Stimulated activated CD4-positive, alpha-beta T cell treated with anti-CD3 and anti-CD28 coated beads, TNF-alpha, amount 100 ng/mL, for 1 hour (primary cell): ENCODE measurements at places on chromosomes 3 and 15.

DNA sequence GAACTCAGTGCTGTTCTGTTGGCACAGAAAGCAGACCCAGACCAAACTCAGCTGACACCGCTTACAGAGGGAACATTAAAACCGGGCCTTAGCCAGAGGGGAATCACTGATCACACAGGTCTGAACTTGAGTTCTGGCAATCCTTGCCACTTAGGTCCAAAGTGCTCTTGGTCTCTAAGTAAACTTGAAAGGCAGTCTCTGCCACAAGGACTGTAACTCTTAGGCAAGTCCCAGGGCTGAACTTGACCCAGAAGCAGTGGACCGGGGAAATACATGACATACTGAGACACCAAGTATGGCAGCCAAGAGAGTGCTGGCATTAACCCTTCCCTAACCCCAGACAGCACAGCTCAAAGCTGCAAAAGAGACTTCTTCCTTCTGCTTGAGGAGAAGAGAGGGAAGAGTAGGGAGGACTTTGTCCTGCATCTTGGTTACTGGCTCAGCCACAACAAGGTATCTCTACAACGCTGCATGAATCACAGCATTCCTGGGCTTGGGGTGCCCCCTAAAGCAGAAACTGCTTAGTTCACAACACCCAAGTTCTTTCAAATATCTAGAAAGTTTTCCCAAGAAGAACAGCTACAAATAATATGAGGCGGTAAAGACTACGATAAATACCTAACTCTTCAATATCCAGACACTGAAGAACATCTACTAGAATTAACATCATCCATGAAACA, 32.5 kb downstream of the NAALADL2 start:
- no peak for DNase-seq

DNA sequence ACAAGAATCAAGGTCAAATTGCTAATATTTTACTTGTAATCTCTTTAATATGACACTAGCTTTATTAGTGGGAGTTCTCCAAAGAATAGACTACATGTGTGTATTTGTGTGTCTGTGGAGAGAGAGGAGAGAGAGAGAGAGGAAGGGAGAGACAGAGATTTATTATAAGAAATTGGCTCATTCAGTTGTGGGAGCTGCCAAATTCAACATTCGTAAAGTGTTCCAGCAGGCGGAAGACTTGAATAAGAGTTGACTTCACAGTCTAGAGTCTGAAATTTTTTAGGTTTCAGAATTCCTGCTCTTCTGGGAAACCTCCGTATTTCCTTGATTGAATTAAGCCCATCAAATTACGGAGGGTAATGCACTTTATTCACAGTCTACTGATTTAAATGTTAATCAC, 4.7 kb upstream of the CLDN1 start:
- no peak for DNase-seq

DNA sequence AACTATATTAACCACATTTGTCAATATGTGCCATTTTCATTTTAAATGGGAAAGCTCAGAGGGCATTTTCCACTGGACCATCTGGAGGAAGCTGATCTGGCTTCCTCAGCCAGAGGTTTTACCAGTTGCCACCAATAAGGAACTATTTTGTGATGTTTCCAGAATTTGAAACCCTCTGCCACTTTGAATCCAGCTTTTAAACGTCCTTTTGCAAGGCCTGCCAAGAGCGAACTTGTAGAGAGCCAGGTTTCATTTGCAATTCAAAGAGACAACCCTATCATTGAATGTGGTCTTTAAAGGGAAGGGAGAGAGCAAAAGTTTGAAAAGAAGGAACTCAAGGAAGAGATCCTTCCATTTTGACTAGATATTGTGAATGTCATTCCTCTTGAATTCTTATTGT, 123.3 kb upstream of the CHL1 start:
- DNase-seq: no peak

GRCh38 chr15:68674975-68675374, 96.2 kb downstream of the CORO2B start:
- no peak for DNase-seq

DNA sequence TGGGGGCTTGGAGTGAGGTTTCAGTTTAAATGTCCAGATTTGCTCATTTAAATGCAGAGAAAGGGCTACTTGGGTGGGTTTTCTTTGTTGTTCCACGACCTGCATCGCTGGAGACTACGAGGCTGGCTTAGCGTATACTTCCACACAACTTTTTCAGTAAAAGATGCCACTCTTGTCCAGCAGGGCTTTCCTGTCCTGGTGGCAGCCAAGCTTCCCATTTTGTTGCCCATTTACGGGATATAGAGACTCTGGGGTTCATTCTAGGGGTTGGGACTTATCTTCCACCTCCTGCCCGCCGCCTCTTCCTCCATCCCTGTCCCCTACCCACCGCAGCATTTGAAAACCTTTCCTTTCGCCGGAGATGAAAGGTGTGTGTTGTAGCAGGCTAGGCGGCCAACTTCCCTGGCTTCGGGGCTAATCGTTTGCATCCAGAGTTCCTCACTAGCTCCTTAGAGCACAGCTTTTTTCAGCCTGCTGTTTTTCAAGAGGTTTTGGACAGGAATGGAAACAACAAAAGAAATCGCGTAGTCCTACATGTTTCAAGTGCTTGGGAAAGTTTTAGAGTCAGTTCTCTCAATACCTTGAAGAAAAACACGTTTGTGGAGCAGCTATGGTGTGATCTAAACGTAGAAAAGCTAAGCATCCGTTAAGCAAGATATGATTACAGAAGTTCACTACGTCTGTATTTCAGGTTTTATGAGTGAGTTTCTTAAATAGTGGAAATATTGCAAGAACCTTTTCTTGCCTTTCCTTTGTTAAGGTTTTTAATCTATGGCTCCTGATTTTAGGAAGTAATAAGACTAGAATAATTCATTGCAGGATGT, 843 bp downstream of the CHRNA5 start:
- DNase-seq: no peak

DNA sequence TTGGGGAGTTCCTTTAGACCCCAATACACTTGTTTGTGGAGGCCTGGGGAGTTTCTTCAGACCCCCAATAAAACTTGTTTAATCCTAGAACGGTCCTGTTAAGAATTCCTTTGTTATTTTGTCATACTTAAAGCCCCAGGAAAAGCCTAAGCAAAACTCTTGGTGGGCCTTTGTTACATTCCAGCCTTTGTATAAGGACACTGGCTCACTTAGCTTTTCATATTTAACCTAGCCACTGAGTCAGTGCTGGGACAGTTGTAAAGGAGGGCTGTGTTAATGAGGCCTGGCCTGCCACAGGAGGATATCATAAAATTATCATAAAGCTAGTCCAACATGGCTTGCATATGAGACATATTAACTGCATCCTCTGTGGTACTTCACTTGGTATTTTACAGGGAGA, 760.1 kb downstream of the ZNF385D start:
- no peak for DNase-seq

- no peak for DNase-seq
Measured at GRCh38 chr15:89401631-89402517, 67.2 kb upstream of the POLG start.

GRCh38 chr3:871651-872050, 221.2 kb upstream of the CNTN6 start:
- no peak for DNase-seq
